ENCODE measurements at places on chromosomes 5 and 9.

GRCh38 chr5:33588654-33589372, 148.0 kb downstream of the TARS1 start:
- no peak for DNase-seq

GRCh38 chr5:124733329-124733650, 13.1 kb downstream of the ZNF608 start:
- DNase-seq: peak; percentile 87

- no peak for DNase-seq
Measured at GRCh38 chr5:40045429-40045828, 620.6 kb upstream of the DAB2 start.

GRCh38 chr5:32443145-32443540, 1.4 kb downstream of the ZFR start:
- DNase-seq: no peak

DNA sequence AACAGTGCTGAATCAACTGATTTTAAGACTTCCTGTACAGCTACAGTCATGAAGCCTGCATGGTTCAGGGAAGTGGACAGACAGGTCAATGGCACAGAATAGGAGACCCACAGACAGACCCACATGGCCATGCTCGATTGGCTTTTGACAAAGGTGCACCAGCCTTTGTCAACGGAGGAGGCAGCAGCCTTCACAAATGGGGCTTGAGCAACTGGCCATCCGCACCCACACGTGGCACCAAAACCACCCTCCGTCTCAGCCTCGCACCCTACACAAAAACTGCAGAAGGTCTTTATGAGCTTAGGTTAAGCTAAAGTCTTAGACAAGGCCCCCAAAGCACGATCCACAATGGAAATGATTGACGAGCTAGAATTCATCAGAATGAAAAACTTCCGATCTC, 59.5 kb upstream of the UBAC1 start:
- DNase-seq: no peak
